ENCODE measurements at places on chromosomes 2 and 18.

- no peak for DNase-seq
Measured at GRCh38 chr2:120744817-120745216, 9.1 kb downstream of the GLI2 start.

GRCh38 chr2:213475433-213475832, 191.2 kb downstream of the SPAG16 start:
- no peak for DNase-seq

- DNase-seq: no peak
Measured at GRCh38 chr2:74191596-74192380, 6.6 kb upstream of the MTHFD2 start.

- DNase-seq: no peak
Measured at GRCh38 chr2:108253106-108253505, 13.3 kb downstream of the SULT1C3 start.

DNA sequence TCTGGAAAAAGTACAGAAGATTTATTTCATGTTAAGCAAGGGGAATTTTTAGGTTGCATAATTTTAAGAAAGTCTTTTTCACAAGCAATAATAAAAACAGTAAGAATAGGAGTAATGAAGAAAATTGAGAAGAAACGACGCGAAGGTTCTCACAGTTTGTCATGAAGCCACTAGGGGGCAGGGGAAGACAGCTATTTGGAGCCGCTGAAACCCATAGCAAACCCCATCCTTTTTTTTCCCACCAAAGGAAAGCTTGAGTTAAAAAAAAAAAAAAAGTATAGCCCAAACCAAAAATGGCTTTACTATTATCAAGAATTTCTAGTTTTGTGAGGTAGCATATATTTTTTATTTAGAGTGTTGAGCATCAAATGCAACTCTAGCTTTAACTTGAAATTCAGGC, 300.9 kb downstream of the PHLPP1 start:
- no peak for DNase-seq

DNA sequence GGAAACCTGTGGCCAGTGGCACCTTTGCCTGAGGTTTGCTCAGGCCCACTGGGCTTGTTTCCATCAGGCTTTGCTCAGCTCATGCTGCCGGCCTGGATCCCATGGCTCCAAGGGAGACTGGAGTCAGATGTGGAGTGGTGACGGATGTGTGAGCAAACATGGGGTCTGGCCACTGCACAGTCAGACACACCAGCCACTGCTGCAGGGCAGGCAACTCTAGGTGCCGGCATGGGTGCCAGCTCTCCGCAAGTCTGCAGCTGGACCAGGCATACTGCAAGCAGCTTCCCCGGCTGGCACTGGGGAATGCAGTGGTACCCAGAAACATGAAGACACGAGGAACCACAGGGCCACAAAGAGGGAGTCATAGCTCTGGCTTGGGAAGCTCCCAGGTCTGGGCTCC, 37.4 kb downstream of the TDRD15 start:
- no peak for DNase-seq

DNA sequence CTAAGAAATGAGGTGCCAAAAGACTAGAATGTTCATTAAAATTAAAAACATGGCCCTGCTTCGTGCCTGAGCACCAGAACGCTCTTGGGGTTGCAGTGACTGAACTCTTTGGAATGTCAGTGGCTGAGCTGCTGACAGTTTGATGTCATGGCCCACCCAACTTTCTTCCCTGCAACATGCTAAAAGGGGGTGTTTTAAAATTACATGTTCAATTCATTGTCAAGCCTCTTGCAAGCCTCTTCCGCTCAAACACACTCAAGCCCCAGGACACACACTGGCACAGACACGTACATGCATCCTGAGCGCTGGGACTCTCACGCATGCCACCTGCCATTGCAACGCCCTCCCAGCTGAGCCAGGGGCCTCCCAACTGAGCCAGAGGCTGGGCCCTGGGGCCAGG, 12.6 kb downstream of the RUFY4 start:
- DNase-seq: no peak

GRCh38 chr2:196851088-196851487, 41.9 kb upstream of the C2orf66 start:
- no peak for DNase-seq

DNA sequence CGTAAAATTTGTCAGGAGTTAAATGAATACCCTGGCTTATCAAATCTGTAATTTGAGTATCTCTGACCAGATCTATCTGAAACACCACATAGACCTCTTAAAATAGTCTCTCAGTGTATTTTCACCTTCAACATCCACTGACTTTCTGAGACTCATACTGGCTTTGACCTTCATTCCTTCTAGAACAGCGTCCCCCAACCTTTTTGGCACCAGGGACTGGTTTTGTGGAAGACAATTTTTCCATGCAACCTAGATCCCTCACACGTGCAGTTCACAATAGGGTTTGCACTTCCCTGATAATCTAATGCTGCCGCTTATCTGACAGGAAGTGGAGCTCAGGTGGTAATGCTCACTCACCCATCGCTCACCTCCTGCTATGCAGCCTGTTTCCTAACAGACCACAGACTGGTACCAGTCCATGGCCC, 3.2 kb downstream of the NBAS start:
- no peak for DNase-seq

DNA sequence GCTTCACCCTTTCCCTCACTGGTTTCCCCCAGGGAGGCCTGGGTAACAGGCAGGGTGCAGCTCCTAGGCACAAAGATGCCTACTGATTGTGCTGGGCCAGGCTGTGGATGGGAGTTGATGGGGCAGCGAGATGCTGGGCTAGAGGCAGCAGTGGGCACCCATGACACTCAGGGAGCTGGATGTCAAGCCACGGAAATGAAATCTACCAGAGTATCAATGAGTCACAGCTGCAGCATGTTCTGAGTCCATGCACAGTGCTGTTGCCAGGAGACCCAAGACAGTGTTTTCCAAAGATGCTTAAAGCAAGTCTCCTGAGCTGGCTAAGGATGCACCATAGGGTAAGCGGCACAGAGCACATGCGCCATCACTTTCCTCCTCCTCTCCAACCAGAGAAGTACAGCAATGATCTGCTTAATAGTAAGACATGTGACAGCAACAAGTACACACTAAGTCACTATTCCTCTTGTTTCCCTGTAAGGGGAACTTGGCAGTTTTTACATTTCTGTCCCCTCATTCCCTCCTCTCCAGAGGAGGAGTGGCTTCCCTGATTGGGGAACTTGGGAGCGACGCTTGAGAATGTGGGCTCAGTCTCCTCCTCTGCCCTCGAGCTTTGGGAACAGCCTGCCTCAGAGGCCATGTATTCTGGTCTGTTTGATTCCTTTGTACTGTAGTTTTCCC, 57.2 kb downstream of the CDC42EP3 start:
- no peak for DNase-seq

DNA sequence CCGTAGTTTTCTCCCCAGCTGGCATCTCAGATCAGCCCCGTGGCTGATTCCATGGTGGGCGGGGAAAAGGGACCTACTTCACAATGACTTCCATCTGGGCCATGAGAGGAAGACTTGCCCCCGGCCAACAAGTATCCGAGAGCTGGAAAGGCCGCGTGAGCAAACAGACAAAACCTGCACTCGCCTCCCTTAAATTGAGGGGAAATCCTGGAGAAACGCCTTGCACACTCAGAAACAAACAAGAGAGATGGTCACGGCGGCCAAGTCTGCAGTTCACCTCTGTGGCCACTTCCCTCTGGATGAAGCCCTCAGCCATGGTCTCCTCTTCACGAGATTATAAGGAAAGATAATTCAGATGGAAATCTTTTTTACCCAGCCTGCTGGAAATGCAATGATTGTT, 39.4 kb upstream of the TPO start:
- no peak for DNase-seq

DNA sequence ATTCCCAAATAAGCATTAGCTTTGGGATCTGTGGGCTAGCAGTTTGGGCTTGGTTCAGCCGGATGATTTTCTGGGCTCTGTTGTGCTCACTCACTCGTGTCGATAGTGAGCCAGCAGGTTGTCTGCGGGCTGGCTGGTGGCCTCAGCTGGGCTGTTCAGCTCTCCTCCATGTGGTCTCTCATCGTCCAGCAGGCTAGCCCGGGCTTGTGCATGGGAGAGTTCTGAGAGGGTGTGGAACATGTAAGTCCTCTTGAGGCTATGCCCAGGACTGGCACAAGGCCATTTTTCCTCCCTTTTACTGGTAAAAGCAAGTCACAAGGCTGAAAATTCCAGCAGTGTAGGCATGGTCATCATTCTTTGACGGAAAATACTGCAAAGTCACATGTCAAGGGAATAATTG, 38.5 kb downstream of the NTSR2 start:
- no peak for DNase-seq

GRCh38 chr18:59923539-59924196, 23.9 kb downstream of the PMAIP1 start:
- DNase-seq: no peak

DNA sequence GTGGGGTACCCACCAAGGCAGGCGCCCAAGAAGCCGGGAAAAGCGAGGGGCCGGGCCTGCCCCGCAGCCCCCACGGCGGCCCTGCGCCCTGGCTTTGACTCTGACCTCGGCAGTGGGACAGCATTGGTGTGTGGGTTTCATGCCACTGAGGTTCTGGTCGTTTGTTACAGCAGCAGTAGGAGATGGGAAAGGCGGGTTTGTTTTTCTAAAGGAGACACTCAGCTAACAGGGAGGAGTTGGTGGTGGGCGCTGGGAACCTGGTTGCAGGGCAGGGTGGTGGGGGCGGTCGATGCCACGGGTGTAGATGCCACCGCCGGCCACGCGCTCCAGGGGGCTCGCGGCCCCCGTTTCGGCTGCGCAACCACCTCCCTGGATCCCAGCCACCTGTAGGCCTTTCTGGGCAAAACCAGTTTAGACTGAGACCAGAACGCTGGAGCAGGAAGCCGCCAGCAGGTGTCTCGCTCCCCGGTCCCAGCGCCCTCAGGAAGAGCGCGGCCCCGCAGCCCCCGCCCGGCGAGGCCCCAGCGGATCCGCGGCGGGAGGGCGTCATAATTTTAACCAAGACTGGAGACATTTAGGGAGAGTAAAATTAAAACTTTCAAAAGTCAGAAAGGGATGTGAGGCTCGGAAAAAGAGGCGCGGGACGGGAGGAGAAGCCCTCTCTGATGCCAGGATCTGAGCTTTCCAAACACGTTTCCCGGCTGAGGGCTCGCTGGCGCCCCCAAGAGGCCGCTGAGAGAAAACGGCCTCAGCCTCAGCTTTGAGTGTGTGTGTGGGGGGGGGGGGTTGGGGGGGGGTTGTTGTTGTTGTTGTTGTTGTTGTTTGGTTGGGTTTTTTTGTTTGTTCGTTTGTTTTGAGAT, 17.4 kb downstream of the CIDEA start:
- DNase-seq: peak; percentile 1

DNA sequence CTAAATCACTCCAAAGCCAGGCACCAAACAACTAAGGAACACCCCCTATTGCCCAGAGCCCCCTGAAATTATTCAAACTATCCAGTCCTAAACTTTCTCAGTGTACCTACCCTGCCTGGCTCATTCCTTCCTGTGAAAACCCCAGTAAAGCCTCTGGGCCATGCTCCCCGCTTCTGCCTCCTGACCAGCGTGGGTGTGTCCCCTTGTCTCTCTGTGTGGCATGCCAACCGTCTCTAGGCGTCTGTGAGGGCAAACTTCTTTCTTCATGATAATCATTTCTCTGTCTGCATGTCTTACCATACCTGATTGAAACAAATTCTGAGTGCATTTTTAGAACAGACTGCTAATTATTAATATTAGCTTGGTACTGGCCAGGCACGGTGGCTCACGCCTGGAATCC, 109.0 kb upstream of the MSH2 start:
- no peak for DNase-seq

GRCh38 chr2:113818382-113818951, 62.0 kb upstream of the SLC35F5 start:
- no peak for DNase-seq

DNA sequence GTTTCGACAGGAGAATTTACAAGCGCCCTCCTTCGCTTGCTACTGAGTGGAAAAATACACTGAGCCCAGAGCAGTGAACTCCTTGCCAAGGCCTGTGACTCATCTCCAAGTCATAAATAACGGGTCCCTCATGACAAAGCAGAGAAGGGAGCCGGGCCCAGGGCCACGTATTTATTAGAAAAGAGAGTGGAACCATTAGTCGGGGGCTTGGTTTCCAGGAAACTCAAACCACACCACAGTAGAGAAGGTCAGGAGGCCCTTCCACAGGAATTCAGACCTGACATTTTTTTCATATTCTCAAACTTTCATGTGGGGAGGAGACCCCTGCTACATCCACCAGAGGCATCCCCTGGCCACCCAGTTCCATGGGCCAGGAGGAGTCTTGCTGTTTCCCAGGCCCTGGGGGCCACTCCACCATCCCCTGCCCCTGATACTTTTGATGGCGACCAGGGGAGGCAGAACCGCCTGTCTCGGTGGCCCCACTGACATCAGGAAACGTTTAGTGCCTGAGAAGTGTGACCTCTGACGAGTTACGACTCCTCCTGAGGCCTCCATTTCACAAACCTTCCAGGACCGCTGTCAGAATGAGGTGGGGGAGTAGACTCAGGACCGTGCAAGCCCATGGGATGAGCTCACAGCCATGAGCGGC, 289.7 kb downstream of the DYSF start:
- no peak for DNase-seq

- no peak for DNase-seq
Measured at GRCh38 chr2:71813315-71813714, 334.3 kb downstream of the CYP26B1 start.

- no peak for DNase-seq
Measured at GRCh38 chr2:228819701-228820100, 451.4 kb downstream of the PID1 start.

GRCh38 chr2:156038021-156038420, 294.5 kb downstream of the NR4A2 start:
- no peak for DNase-seq

GRCh38 chr2:3146772-3147650, 230.6 kb downstream of the EIPR1 start:
- no peak for DNase-seq

DNA sequence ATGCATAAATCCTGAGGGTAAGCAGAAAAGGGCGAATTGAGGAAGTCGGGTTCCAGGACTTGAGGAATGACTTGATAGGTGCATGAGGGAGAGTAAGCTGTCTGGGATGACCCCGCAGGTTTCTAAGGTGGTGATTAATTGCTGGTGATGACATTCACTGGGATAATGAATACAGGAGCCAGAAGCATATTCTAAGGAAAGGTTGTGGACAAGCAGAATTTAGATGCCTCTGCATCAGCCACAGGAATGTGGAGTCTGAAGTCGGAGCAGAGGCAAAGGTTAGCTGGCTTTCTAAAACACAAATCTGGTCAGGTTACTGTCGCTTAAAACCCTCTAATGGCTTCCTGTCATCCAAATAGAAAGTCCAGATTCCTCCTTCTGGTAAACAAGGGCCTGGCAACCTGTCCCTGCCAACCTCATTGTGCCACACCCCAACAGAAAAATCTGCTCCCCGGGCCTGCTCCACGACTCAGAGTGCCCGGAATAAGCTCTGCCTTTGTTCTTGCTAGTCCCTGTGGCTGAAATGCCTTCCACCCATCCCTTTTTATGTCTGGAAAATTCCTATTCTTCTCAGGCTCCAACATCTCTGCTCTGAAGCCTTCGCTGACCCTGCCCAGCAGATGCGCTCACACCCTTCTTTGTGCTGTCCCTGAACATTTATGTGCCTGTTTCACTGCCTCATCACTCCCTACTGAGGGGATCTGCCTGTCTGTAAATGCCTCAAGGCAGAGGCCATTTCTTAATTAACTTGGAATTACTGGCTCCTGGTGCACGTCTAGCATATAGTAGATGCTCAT, 11.3 kb upstream of the TMEM214 start:
- no peak for DNase-seq
